ENCODE measurements at places on chromosomes 4 and X.

- no peak for DNase-seq
Observed at GRCh38 chrX:12767856-12768255, 23.4 kb upstream of the PRPS2 start.

GRCh38 chr4:156934259-156934635, 37.4 kb downstream of the PDGFC start:
- no peak for DNase-seq

GRCh38 chr4:47194036-47194737, 162.8 kb downstream of the GABRB1 start:
- no peak for DNase-seq

DNA sequence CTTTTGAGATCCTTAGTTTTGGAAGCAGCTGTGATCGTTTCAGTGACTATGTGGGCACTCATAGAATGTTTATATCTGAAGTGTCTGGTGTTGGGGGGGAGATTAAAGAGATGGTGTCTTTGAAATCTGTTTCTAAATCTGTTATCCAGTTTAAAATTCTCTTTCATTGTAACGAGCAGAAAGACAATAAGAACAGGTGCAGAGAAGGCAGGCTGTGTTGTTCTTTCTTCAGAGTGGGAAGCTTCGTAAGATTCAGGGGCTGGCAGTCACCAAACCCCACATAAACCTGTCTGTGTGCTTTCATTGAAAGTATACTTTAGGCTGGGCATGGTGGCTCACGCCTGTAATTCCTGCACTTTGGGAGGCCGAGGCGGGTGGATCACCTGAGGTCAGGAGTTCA, 16.3 kb upstream of the DHRSX start:
- DNase-seq, result no peak

- DNase-seq, result no peak
Observed at GRCh38 chr4:30256116-30256832, 463.9 kb upstream of the PCDH7 start.

- peak; percentile 73 for DNase-seq
Observed at GRCh38 chrX:150683536-150684146, 9.6 kb upstream of the MTMR1 start.

DNA sequence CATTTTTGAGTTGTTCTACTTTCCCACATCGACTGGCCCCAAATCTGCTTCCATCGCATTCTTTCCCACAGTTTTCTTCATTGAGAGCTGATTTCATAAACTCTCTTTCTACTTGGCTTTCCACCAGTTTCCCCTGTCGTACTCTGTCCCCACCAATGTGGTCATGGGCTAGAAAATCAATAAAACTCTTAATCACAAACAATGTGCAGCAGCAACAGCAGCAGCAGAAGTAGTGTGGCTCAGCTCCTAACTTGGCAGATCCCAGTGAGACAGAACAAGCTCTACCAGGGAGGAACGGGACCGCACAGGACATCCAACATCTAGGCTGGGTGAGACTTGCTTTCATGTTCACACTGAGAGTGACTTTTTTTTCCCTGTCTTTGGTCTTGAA, 3.1 kb upstream of the SETD7 start:
- no peak for DNase-seq

GRCh38 chr4:149409146-149409545, 406.5 kb downstream of the IQCM start:
- no peak for DNase-seq

DNA sequence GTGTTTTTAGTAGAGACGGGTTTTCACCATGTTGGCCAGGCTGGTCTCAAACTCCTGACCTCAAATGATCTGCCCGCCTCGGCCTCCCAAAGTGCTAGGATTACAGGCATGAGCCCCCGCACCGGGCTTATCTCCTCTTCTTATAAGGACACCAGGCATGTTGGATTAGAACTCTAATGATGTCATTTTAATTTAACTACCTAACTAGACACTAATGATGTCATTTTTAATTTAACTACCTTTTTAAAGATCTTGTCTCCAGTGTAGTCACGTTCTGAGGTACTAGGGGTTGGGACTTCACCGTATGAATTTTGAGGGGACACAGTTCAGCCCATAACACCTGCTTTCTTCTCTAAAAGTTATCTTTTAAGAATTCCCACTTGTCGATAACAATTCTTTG, 37.7 kb upstream of the MAGED1 start:
- DNase-seq, result no peak
